ENCODE measurements at places on chromosomes 2 and 18.
A peak's percentile ranks its signal among the peaks of the same experiment; 100 is the strongest.

GRCh38 chr18:68713131-68713530 lies 1.8 kb downstream of the TMX3 start:
- DNase-seq: no peak
- peaks cover 41% of the 10 kb centered on the region for H3K36me3 ChIP-seq
- no peak overlapping the region for H3K27ac ChIP-seq
- peaks cover 23% of the 10 kb centered on the region for H3K4me1 ChIP-seq
- H3K27me3 ChIP-seq: no peaks in the 10 kb centered on the region

- no peak for DNase-seq
- no peaks in the 10 kb centered on the region for H3K27me3 ChIP-seq
Observed at GRCh38 chr2:191679818-191680600, 2.1 kb downstream of the NABP1 start.

DNA sequence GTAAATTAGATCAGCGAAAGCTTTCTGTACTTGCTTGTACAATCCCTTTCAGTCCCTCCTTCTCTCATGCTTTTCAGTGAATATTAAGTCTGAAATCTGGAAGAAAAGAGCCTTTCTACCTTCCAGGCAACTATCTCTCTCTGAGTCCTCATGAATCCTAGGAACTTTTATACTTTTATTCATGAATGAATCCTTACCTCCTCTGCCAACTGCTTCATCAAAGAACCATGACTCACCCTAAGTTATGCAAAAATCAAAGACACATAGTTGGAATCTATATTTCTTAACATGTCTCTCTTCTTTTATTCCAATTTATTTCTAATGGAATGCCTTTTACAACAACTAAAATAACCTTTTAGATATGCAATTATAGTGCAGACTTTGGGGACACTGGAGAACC lies 394.2 kb downstream of the CLIP4 start:
- H3K27ac ChIP-seq: no peak overlapping the region
- no peaks in the 10 kb centered on the region for H3K36me3 ChIP-seq
- no peaks in the 10 kb centered on the region for H3K4me1 ChIP-seq

DNA sequence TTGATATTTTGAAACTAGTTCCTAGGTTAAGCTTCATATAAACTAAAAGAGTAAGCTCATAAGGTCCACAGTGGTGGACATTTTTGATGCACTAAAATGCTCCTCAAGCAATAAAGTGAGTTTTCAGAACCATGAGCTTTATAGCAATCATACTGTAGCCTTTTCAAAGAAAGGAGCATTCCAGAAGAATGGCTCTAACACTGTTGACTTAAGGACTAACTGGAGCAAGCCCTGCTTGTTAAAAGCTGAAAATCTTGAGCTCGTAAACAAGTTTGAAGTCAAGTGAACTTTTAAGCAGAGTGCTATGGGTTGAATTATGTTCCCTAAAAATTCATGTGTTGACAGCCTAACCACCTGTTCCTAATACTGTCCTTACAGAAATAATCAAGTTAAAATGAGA lies 38.0 kb downstream of the KYNU start:
- H3K4me1 ChIP-seq: no peaks in the 10 kb centered on the region
- no peak overlapping the region for H3K4me3 ChIP-seq
- no peaks in the 10 kb centered on the region for H3K36me3 ChIP-seq
- H3K27ac ChIP-seq: no peak overlapping the region
- H3K27me3 ChIP-seq: no peaks in the 10 kb centered on the region
- no peak for DNase-seq

DNA sequence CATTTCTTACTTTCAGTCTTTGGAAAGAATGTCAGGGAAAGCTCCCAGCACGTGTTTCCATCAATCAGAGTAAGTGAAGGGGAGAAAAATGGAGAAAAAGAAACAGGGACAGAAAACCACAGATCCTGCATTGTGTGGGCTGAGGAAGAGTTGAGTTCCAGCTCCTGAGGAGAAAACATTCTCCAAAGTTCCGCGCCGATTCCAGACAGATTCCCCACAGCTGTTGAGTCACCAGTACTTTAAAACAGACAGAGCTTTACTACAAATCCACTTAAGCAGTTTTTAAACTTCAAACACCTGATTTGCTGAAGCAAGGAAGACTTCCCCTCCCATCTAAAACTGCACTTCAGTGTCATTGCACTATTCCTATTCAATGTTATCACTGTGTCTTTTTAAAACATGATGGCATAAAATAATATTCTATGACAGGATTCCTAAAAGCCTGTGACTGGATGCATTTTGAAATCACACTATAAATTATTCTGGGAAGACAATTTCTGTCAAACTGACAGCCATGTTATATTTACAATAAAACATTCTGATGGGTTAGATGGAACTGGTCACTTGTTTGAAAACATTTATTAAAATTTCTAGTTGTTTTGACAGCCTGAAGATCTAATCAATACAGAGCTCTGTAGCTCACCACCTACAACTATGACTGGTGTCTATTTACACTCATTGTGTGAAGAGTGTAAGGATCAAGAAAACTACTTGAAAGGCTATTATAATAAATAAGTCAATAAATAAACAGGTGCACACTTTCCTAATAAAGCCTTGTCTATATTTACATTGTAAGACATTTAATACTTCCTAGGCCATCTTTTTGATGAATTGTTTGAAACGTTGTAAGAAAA lies 40.9 kb downstream of the TCF4 start:
- no peak for DNase-seq
- H3K36me3 ChIP-seq: no peaks in the 10 kb centered on the region
- H3K27ac ChIP-seq: no peak overlapping the region
- H3K27me3 ChIP-seq: no peaks in the 10 kb centered on the region
- no peak overlapping the region for H3K4me3 ChIP-seq
- no peaks in the 10 kb centered on the region for H3K4me1 ChIP-seq

- no peak overlapping the region for H3K27ac ChIP-seq
- no peaks in the 10 kb centered on the region for H3K36me3 ChIP-seq
- DNase-seq: no peak
- H3K4me3 ChIP-seq: no peak overlapping the region
Observed at GRCh38 chr2:64140665-64141200, 3.5 kb downstream of the PELI1 start.

DNA sequence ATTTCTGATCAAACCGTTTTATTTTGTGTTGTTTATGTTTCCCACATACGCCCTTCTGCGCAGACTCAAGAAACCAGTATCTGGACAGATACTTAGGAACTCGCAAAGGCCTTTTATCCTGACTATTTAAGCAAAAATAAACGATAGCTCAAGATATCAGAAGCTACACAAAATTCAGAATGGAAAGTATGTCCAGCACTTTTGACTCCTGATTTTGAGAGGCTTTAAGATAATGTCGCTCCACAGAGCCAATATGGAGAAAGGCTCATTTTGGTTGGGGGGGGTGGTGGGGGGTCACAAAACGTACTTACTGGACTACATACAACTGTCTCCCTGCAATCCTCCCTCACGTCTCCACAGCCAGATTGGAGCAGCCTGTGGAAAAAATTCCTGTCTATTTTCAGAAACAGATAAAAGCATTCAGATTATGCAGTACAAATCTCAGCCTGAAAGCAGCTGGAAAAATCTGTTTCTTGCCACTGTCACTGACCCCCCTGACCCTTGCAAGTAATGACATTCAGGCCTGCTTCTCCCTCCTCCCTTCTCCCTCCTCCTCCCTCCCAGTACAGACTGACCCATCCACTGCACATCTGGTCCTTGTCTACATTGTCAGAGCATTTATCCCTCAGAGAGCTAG lies 34.9 kb upstream of the LCLAT1 start:
- peaks cover 5% of the 10 kb centered on the region for H3K4me1 ChIP-seq
- no peak overlapping the region for H3K4me3 ChIP-seq
- no peaks in the 10 kb centered on the region for H3K36me3 ChIP-seq
- no peak overlapping the region for H3K27ac ChIP-seq
- no peak for DNase-seq

GRCh38 chr2:118842661-118843482 lies 4.6 kb downstream of the EN1 start:
- no peak overlapping the region for H3K27ac ChIP-seq
- H3K27me3 ChIP-seq: peaks cover 89% of the 10 kb centered on the region
- no peaks in the 10 kb centered on the region for H3K36me3 ChIP-seq

GRCh38 chr2:63023444-63023843 lies 27.2 kb upstream of the OTX1 start:
- H3K27me3 ChIP-seq: no peaks in the 10 kb centered on the region
- H3K4me3 ChIP-seq: no peak overlapping the region
- H3K36me3 ChIP-seq: peaks cover 5% of the 10 kb centered on the region
- H3K4me1 ChIP-seq: no peaks in the 10 kb centered on the region
- DNase-seq: peak; percentile 3
